ENCODE measurements at places on chromosomes 5 and 9.

- no peak for DNase-seq
Observed at GRCh38 chr5:90985341-90985740, 397.8 kb downstream of the ARRDC3 start.

DNA sequence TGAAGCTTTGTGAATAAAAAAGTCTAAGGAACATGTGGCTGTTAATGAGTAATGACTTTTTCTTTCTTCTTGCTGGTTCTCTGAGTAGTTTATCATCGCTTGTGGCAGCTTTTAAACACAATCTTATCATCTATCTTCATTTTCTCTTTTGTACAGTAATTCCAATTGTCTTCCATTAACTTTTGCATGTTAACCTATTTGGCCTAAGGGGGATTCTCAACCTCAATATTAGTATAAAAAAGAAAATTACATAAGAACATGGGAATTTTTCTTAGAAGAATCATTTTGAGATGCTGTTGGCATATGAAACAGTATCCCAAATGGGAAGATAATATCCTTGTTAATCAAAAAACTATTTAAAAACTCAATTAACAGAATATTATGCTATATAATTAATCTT lies 179.7 kb upstream of the GPR151 start:
- DNase-seq = no peak

DNA sequence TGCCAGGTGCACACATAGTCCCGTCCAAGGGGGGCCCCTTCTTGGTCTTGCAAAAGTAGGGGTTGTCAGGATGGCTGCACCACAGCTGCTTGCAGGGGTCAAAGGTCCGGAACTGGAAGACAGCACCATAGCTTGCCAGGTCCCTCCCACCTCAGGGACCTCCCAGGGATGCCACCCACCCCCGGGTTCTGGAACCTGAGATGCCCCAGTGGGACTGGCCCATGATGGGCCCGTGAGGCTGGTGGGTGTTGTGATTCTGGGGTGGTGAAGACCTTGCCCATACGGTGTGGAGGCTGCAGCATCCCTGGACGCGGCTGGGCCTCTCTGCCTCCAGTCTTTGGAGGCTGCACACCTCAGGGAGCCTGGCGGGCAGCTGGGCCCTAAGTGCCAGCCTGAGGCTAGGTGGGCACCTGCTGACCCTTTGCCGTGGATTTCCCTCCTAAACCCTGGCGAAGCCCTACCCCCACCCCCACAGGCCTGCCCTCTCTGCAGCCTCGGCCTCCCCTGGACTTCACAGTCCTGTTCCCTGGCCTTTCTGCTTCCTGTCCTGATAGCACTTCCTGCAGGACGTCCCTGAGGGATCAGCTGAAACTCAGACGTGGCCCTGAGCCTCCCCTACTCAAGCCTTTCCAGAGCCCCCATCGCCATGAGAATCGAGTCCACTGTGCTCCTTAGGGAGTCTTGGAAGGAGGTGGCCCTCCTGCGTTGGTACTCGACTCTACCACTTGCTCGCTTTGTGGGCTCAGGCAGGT lies 92.1 kb downstream of the ZNF354C start:
- no peak for DNase-seq

GRCh38 chr5:14342306-14342705 lies 199.2 kb downstream of the TRIO start:
- no peak for DNase-seq

GRCh38 chr5:30103052-30103451 lies 1090.4 kb upstream of the CDH6 start:
- DNase-seq = no peak

GRCh38 chr5:60540856-60541805 lies 158.8 kb downstream of the DEPDC1B start:
- DNase-seq = no peak

DNA sequence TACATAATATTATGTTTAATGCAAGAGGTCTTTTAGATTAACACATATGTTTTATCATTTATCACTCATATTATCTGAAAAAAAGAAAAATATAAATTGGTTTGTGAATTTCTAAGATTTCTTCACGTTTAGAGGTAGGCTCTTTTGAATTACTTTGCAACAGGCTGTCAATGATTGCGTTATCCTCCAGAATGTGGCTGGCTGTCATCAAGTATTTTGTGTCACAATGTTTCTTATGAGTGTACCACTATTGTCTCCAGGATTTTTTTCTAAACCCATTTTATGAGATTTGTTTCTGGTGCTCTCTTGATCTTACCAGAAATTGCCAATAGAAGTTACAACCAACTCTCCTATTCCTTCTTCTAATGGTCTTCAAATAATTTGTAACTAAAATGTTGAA lies 307.9 kb downstream of the DMAC1 start:
- DNase-seq = no peak

DNA sequence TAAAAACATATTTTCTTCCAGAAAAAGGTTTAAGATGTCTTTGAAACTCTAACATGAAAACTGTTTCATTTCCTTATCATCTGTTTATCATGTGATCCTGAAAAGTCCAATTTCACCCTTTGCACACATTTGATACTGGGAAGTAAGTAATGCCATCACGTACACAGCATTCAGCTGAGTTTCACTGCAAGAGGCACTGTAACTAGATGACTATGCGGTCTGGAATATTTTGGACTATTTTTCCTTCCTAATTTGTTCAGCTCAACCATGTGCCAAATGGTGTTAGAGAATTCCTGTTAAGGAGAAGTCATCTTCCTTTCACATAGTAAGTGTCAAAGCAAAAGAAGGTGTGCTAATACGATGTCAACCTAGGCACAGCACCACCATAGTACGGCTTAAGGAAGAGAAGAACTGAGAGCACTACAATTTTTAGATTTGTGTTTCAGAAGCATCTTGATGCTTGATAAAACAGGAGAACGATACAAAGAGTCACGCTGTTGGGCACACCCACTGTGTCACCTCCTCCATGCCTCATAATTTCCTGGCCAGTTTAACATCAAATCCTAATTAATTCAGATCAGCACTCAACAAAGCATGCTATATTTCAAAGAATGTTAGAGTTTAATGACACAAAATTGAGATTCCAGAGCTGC lies 77.5 kb downstream of the GNAQ start:
- DNase-seq = no peak

DNA sequence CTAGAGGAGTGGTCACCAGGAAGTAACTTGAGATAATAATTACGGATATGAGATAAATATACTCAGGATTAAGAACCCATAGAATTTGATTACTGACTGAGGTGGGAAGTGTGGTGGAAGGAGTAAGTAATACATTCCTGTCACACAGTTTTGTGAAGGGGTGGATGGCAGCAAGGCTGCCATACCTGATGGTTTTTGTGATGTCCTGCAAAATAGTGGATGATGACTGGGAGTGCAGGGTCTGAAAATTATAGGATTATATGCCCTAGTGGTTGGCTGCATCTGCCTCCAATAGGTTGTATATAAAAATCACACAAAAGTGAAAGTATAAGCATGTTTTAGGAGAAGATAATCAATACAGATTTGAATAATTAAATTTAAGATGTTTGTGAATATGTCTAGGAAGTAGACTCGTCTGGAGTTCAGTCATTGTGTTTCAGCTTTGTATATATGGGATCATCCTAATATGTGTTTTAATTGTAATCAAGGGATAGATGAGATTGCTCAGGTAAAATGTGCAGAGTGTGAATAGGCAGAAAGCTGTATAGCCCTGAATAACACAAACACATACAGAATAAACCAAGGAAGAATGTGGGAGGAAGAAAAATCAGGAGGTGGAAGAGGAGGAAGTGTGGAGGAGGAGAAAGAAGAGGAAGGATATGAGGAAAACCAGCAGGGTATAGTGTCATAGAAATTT lies 5.5 kb downstream of the SELENOP start:
- DNase-seq = no peak

GRCh38 chr9:4174546-4175175 lies 125.2 kb downstream of the GLIS3 start:
- DNase-seq = no peak

DNA sequence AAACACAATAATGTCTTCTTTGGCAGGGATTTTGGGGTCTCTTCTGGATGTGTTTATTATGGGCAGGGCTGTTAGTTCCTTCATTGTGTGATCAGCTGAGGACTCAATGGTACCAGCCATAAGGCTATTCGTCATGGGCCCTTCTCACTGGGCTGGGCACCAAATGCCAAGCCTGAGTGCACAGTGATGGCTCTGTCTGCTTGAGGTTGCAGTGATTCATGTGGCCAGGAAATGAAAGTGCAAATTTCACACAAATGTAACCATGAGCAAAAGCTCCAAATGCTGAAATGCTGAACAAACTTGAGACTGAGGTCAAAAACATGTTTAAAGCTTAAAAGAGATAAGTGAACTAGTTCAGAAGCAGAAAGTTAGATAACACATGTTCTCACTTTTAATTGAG lies 191.0 kb downstream of the TARS1 start:
- no peak for DNase-seq

- DNase-seq = peak; percentile 15
Observed at GRCh38 chr5:61817472-61818326, 485.6 kb downstream of the ZSWIM6 start.

DNA sequence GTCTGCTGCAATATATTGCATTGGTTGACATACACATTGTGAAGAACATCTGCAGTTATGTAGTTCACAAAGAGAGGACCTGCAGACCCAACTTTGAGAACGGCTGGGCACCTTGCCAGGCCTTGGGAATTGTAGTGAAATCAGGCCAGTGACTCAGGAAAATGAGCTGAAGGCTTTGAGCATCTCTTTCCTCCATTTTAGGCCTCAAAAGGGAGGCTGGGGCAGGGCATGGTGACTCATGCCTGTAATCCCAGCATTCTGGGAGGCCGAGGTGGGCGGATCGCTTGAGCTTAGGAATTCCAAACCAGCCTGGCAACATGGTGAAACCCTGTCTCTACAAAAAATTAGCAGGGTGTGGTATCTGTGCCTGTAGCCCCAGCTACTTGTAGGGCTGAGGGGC lies 1.4 kb upstream of the IPPK start:
- DNase-seq = no peak

DNA sequence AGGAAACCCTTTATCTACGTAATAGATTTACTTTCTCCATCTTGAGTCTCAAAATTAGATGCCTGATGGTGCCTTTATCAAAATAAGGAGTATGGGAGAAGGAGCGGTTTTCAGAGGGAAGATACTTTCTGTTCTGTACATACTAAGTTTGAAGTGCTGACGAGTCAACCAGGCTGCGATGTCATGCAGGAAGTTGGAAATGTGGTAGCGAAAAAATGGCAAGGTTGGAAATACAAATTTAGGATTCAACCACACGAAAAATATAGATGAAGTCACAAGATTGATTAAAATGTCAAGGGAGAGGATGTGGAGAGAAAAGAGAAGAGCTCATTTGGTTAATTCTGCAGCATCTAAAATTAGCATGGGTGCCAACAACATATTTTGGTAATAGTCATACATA lies 129.5 kb downstream of the FOXD1 start:
- DNase-seq = no peak

DNA sequence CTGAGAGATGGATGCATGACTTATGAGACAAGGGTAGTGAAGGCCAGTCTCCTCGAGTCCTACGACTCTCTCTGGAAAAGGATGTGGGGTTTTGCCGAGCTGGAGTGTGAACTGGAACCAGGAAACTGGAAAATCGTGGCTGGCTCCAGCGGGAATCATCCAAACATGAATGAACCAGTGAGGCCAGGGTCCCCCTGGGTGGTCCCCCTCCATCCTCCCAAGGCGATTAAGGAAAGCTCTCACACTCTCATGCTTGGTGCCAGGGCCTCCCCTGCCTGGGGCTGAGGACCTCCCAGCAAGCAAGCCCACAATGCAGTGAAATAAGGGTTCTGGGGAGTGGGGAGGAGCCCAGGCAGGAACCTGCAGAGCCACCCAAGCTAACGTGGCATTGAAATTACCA lies 9.6 kb upstream of the AMBP start:
- DNase-seq = no peak

DNA sequence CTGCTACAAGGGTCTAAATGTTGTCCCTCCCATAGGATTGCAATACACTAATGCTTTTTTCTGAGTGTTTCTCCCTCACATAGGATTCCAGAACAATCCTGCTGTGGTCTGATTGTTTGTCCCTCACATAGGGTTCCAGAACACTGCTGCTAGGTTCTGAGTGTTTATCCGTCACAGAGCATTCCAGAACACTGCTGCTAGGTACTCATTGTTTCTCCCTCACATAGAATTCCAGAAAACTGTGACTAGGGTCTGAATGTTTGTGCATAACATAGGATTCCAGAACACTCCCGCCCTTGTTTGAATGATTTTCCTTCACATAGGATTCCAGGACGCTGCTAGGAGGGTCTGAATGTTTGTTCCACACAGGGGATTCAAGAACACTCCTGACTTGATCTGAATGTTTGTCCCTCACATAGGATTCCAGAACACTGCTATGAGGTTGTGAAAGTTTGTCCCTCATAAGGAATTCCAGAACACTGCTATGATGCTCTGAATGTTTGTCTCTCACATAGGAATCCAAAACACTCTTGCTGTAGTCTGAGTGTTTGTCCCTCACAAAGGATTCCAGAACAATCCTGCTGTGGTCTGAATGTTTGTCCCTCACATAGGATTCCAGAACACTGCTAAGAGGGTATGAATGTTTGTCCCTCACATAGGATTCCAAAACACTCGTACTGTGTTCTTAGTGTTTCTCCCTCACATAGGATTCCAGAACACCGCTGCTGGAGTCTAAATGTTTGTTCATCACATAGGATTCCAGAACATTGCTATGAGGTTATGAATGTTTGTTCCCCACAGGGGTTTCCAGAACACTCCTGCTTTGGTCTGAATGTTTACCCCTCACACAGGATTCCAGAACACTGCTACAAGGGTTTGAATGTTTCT lies 213.5 kb downstream of the FOXD4L6 start:
- no peak for DNase-seq

- no peak for DNase-seq
Observed at GRCh38 chr5:153742060-153742459, 251.6 kb downstream of the GRIA1 start.

DNA sequence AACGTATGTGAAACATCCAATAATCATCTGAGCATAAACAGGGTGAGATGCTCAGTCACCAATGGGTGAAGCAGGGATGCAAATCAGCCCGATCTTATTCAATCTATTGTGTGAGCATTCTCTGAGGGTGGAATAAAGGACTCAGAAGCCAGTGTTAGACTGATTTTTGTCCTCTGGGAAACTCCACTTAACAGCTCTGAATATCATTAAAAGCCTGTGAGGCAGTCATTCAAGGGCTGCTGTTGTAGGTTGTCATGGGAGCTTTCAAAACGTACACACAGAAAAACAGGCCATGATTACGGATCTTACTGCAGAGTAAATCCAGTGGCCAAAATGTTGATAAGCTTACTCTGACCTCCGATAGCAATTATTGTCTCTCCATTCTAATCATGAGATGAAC lies 266.5 kb upstream of the EFNA5 start:
- peak; percentile 27 for DNase-seq

- DNase-seq = no peak
Observed at GRCh38 chr5:95283761-95284571, 928 bp downstream of the MCTP1 start.

DNA sequence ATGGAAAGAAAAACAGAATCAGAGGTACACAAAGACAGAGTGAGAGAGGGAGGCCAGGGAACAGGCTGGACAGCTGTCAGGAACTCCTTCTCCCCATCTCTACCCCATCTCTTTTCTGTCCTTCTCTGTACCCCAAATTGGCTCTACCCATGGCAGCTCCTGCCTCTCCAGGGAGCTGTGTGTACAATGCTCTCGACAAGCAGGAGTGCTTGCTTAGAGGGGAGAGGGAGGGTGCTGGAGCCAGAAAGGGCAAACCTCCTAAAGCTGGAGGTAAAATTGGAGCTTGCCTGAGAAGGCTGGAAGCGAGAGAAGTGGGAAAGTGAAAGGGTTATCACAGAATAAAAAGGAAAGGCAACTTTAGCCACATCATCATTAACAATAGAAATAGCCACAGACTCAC lies 6.4 kb downstream of the TPM2 start:
- no peak for DNase-seq

Measured in NT2/D1 (cell line).